NCI-H1930 (cell line): ENCODE measurements at places on chromosomes 3 and 15.

DNA sequence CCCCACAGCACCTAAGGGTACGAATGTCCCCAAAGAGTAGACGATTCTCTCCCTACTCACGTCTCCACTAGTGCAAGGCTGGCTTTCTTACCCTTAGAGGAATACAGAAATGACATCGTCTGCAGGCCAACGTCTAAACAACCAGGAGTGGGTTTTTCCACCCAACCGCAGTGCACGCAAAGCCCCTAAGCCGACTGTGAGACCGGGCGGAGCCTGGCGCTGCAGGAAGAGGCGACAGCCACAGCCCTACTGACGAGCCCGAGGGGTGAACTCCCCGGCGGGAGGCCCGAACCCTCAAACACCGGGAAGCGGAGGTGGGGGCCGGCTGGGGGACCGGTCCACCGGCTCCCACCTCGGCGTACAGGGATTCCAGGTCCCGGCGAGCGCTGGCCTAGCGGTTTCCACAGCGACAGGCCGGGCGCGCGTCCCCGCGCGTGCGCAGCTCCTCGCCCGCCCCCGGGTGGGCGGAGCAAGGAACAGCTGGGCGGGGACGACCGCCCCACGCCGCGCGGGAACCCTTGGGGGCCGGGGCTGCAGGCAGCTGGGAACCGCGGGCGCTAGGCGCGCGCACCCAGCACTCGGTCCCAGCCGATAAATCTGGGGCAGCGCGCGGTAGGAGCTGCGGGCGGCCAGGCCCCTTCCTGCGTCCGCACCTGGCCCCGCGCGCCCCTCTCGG is at the start of the genes CEP19 and PIGX:
Gene CEP19, minus strand, starts transcription at position 413 of the 676 bp plus-strand sequence. CDS start 3,593 bp downstream, outside the sequence.
Gene PIGX, plus strand, starts transcription at position 540 of the 676 bp plus-strand sequence.
- DNase-seq = peak; percentile 90

DNA sequence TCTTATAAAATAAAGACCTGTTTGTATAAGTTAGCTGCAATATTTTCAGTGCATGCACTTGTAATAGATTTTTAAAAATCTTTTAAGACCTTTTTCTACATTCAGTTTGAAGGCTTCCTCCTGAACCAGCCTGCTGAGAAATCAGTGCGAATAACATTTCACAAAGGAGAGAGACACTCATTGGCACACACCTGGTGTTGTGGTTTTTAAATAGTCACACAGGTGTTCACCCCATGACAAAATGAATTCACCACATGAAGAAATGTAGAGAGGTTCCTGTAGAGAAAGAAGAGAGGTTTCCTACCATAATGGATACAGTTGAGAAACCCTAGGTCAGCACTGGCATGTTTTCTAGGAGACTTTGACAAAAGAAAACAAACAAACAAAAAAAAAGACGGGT is 237.3 kb downstream of the CNTN6 start:
- DNase-seq = no peak

DNA sequence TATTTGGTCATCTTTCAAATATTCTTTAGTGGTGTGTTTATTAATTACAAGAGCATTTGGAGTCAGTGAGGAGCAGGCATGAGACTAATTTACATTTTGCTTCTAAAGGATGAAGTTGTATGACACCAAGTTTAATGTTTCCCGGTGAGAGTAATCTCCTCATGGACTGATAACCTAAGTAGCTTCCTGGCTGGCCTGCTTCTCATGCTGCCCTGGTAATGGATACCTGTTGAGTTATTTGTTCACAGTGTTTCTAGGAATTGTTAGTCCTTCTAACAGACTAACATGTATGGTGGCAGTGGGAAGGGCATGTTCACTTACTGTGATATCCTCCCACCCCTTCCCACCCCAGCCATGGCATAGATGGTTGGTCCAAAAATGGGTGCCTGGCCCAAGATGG is 69.3 kb upstream of the CMTM7 start:
- no peak for DNase-seq

- no peak for DNase-seq
Observed at GRCh38 chr3:27456554-27456953, 27.6 kb downstream of the SLC4A7 start.

DNA sequence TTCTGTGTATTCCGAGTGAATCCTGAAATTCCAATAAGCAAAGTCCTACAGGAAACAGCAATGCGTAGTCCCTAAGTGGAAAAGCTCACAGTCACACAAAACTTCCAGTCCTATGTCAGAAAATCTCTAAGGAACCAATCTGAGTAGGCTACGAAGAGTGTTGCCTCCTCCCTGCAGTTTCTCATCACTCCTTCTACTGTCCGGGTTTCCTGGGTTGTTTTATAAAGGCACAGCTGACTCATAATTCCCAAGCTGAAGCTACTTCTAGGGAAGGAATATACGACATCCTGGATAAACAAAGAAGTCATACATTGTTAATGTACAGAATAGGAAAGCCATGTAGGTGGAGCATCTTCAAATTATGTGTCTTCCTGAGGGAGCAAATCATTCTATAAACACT is 65.7 kb upstream of the RGMA start:
- no peak for DNase-seq

GRCh38 chr3:175270198-175270837 is 411.2 kb downstream of the NAALADL2 start:
- DNase-seq = peak; percentile 92

GRCh38 chr3:54206874-54207273 is 84.5 kb downstream of the CACNA2D3 start:
- DNase-seq = no peak

GRCh38 chr3:25349095-25349494 is 79.0 kb upstream of the RARB start:
- DNase-seq = no peak
